Activated CD8-positive, alpha-beta T cell treated with anti-CD3 and anti-CD28 coated beads for 36 hours (primary cell): ENCODE measurements at places on chromosomes 1 and 21. TPM values are rescaled to one million over a fixed set of nuclear protein-coding genes. Genes with fewer than 3 reads are reported as not detected.

The FOXE3 gene
- not detected for total RNA-seq

The CD84 gene
- 20.1 TPM for total RNA-seq

The AHCYL1 gene
- total RNA-seq: 77.8 TPM

The LCE1E gene
- not detected for total RNA-seq

The KRTAP13-3 gene
- not detected for total RNA-seq

The HPCA gene
- total RNA-seq: 0.61 TPM

The SNIP1 gene
- total RNA-seq: 18.3 TPM

The OR2L8 gene
- 0.34 TPM for total RNA-seq

The KRTAP6-1 gene
- not detected for total RNA-seq

The PTGER3 gene
- not detected for total RNA-seq

The DIO1 gene
- not detected for total RNA-seq

The KRTAP10-8 gene
- total RNA-seq: not detected

The CRB1 gene
- not detected for total RNA-seq

The PBX1 gene
- not detected for total RNA-seq

The CFHR1 gene
- not detected for total RNA-seq

The PSMA5 gene
- 210 TPM for total RNA-seq

The CNN3 gene
- 12.8 TPM for total RNA-seq

The DISC1 gene
- 5.0 TPM for total RNA-seq

The MROH9 gene
- total RNA-seq: not detected

The PLEKHA6 gene
- total RNA-seq: 3.7 TPM

The ELF3 gene
- total RNA-seq: 0.25 TPM

The TBX19 gene
- 1.5 TPM for total RNA-seq

The RABGAP1L gene
- 26.9 TPM for total RNA-seq

The ADAM30 gene
- total RNA-seq: not detected

The PLA2G4A gene
- total RNA-seq: not detected

The PGBD5 gene
- total RNA-seq: not detected

The ACKR1 gene
- total RNA-seq: not detected

The USH2A gene
- total RNA-seq: not detected

The RIPK4 gene
- 0.65 TPM for total RNA-seq

The OR14I1 gene
- total RNA-seq: not detected

The ZNHIT6 gene
- 22.4 TPM for total RNA-seq

The PADI2 gene
- total RNA-seq: not detected

The FALEC gene
- total RNA-seq: not detected

The BNIPL gene
- 0.54 TPM for total RNA-seq

The NTRK1 gene
- 23.5 TPM for total RNA-seq

The KLF17 gene
- not detected for total RNA-seq

The CLDN8 gene
- total RNA-seq: not detected

The ATP6V1G3 gene
- not detected for total RNA-seq

The FCRLA gene
- not detected for total RNA-seq

The SPRR4 gene
- total RNA-seq: not detected

The SMG7 gene
- 59.5 TPM for total RNA-seq

The CLCNKA gene
- total RNA-seq: not detected

The HES2 gene
- 0.29 TPM for total RNA-seq

The C1orf116 gene
- 0.07 TPM for total RNA-seq

The SLC5A9 gene
- total RNA-seq: not detected

The BTBD19 gene
- 5.6 TPM for total RNA-seq

The PAPPA2 gene
- total RNA-seq: 0.13 TPM

The HAO2 gene
- not detected for total RNA-seq

The FRRS1 gene
- 4.2 TPM for total RNA-seq

The NBPF6 gene
- not detected for total RNA-seq
